Mucosa of gallbladder (tissue), 1 donor: ENCODE measurements at places on chromosomes 1 and 21. TPM values are rescaled to one million over a fixed set of nuclear protein-coding genes. Genes with fewer than 3 reads are reported as not detected.

The CHIT1 gene
- total RNA-seq, result 0.06 TPM

- DNase-seq, result no peak
Measured at GRCh38 chr1:115744646-115745275, 23.8 kb downstream of the CASQ2 start.

DNA sequence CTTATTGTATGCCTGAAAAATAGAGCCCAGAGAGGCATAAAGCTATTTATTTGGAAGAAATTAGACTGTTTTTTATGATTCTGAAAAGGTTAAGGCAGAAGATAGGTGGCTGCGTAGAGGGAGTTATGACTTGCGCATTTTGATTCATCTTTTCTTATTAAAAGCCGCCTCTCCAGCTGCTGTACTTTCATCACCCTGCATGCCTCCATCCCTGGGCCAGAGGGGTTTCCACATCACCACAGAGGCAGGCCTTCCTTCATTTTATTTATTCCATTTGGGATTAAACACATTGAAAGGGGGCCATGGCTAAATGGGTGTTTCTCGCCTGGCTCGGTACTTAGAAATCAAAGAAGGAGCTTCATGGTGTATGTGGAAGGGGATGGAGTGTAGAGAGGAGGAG is 14.6 kb upstream of the RGS8 start:
- no peak for DNase-seq

The KCNT2 gene
- 6.0 TPM for total RNA-seq

The C1QA gene
- total RNA-seq, result 164 TPM

DNA sequence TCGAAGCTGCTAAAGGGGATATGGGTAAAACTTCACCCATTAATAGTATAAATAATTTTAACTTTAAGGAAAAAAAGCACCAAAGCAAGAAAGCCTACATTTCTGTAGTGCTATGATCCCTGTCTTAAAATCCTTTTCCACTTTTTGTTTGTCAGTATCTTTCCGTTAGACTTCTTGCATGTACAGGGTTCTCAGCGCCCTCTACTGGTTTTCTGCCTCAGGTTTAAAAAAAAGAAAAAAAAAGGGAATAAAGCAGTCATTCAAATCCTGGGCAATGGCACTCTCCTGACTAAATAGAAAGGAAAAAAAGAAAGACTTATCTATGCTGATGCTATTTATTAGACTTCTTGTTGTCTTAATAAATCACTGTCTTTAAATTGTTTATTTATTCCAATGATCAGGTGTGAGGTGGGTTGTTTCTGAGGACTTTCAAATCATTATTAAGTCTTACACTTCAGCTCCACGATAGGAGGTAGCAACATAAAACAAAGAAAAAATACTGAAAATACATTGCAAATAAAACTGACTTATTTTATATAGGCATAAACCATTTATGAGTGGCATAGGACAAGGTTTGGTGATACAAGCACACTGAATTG is 475.4 kb upstream of the NR5A2 start:
- DNase-seq, result peak; percentile 13

GRCh38 chr1:175493321-175494010 is 249.9 kb downstream of the TNR start:
- DNase-seq, result no peak
